Activated naive CD8-positive, alpha-beta T cell treated with anti-CD3 and anti-CD28 coated beads for 36 hours (primary cell): ENCODE measurements at places on chromosomes 5 and 9. TPM values are rescaled to one million over a fixed set of nuclear protein-coding genes. Genes with fewer than 3 reads are reported as not detected.

DNA sequence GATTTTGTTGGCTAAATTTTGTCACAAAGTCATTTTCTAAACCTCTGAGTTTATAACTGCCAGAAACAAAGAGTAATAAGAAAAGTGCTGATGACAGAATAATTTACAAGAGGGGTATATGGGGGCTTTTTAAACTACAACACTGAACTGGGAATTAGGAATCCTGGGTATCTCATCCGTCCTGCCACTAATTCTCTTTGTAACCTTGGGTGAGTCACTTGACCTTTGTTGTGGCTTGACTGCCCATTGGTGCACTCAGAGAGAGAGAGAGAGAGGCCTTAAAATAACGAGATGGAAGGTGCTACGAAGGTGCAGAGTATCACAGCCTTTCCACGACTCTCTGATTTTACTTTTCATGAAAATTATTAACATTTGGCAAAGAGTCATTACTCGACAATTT, 130.3 kb upstream of the CNTLN start:
- no peak for DNase-seq

GRCh38 chr5:30781643-30782042, 411.8 kb upstream of the CDH6 start:
- no peak for DNase-seq

GABRG2 gene
- total RNA-seq = not detected

- no peak for DNase-seq
Observed at GRCh38 chr9:38312406-38312805, 80.1 kb upstream of the ALDH1B1 start.

ADAM19 gene
- total RNA-seq = 3.5 TPM

- DNase-seq = no peak
Observed at GRCh38 chr9:38130724-38131123, 61.7 kb upstream of the SHB start.

GRCh38 chr5:143177263-143177983, 226.1 kb downstream of the NR3C1 start:
- DNase-seq = no peak

- no peak for DNase-seq
Observed at GRCh38 chr5:142000704-142001484, 11.9 kb downstream of the GNPDA1 start.

- no peak for DNase-seq
Observed at GRCh38 chr5:67696446-67696845, 499.8 kb upstream of the CD180 start.

DNA sequence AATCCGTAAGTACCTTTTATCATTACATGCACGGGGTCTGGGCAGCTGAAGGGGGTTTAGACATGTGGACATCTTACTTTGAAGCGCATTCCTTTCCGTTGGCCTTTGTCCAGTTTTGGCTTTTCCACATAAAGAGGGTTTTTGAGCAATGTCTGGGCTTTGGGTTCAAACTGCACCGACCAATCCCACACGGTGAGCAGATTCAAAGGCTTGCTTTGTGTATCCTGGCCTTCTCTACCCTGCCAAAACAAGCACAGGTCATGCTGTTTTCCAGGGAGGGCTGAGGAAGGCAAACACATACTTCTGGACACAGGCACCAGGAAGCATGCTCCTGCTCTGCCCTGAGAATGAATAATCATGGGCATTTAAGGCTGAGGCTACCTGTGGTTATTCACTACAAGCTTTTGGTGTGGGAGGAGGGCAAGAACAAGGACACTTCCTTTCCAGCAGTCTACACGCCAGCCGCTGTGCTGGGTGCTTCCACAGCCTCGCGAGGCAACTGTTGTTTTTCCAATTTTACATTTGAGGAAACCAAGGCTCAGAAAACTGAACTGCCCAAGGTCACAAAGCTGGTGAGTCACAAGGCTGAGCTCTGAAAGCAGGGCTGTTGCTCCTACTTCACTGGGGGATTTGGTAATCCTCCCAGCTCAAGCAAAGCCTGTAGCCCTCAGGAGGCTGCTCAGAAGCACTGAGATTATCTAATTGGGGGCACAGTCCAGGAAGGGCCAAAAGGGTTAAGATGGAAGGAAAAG, 59.8 kb upstream of the GOLPH3 start:
- no peak for DNase-seq

GRCh38 chr5:54580997-54581811, 63.6 kb downstream of the SNX18 start:
- DNase-seq = no peak

CD72 gene
- total RNA-seq = 11.5 TPM

GRCh38 chr9:122939601-122940000, 1.2 kb upstream of the RABGAP1 start:
- DNase-seq = no peak
